ENCODE measurements at places on chromosomes 1 and 21.

DNA sequence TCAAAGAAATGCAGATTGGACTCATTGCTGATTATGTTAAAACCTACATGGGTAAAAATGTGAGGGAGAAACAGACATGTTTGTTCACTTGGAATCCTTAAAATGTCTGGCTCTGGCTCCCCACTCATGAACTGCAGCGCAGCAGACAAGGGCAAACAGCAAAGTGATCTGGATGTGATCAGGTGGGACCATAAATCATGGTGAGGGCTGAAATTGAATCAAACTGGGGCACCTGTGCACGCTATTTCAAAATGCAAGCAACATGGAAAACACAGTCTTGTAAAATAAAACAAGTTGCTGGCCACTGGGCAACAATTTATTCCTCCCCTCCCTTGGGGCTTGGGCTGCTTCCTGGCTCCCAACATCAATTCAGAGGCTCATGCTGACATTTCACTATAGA is 373.4 kb downstream of the SEC16B start:
- no peak for DNase-seq

- DNase-seq = no peak
Measured at GRCh38 chr1:33445108-33445507, 14.2 kb upstream of the PHC2 start.

- DNase-seq = no peak
Measured at GRCh38 chr1:32399843-32400242, 5.6 kb upstream of the BSDC1 start.

GRCh38 chr21:14947613-14948160 is 117.1 kb downstream of the NRIP1 start:
- DNase-seq = no peak

DNA sequence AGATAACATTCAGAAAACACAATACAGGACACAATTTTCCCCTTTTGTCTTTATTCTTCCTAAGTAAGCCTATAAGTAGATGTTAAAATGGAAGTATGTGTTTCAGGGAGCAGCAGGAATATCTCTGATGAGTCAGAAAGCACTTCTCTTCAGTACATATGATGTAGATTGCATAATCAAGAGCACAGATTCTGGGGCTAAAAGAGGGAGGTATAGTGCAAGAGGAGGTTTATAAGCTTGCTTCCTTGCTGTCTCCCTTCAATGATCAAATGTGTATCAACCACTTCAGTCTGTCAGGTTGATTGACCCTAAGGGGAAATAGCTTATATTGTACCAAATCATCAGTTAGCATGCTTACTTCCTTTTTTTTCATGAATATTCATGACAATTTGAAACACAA is 822.8 kb downstream of the BRINP3 start:
- DNase-seq = no peak

- DNase-seq = no peak
Measured at GRCh38 chr1:63668298-63668697, 75.1 kb downstream of the PGM1 start.

- DNase-seq = peak; percentile 54
Measured at GRCh38 chr1:202692959-202693555, 17.2 kb downstream of the SYT2 start.

GRCh38 chr1:103056423-103056822 is 51.9 kb downstream of the COL11A1 start:
- no peak for DNase-seq

DNA sequence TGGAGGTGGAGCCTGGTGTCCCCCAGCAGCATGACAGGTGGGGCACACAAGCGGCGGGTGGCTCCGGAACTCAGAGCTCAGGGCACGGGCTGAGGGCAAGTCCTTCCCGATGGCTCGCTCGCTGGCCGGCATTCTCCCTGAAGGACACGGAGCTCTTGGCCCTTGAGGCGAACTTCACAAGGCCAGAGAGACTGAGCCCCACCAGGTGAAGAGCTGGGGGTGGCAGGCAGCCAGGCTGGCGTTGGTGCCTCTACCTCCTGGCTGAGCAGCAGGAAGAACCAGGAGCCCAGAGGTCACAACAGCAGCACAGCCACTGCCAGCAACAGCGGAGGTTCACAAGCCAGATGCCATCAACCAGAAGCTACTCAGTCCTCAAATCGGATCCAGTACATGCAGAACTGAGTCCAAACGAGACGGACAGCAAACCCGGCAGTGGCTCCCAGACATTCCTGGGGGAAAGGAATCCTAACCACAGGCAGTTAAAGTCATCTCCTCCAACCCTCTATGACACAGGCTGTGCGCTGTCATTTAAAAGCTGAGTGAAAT is 54.1 kb downstream of the NPHP4 start:
- DNase-seq = no peak

GRCh38 chr1:158951956-158952355 is 20.6 kb downstream of the PYHIN1 start:
- no peak for DNase-seq

GRCh38 chr1:231660198-231660597 is 33.6 kb downstream of the DISC1 start:
- no peak for DNase-seq

- DNase-seq = no peak
Measured at GRCh38 chr1:203507759-203508158, 13.8 kb downstream of the OPTC start.

DNA sequence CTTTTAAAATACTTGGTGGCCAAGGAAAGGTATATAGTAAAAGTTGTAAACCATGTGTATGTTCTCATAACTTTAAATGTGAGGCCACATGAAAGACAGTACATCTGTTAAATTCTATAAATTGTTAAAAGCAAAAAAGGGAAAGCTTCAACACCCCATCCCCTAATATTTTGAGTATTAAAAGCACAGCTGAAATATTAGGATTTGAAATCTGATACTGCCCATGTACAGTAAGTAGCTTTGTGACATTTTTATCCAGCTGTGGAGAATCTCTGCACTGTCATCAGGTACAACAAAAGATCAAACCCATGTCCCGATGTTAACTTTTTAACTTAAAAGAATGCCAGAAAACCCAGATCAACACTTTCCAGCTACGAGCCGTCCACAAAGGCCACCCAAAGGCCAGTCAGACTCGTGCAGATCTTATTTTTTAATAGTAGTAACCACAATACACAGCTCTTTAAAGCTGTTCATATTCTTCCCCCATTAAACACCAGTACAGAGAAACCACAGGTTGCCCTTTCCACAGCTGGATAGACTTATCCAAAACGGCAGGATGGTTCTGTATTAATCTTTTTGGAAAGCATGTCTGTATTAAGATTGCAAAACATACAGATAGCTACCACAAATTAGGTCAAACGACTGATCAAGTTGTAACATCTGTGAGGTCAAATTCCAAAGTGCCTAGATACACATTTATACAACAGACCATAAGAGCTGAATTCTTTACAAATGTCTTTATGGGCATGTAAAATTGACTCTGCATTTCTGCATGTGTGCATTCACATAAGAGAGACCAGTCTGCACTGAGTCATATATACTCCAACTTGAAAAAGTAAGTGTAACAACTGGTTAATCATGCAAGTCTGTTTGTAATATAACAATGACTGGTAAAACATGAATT is 5.2 kb downstream of the IRF2BP2 start:
- DNase-seq = no peak

DNA sequence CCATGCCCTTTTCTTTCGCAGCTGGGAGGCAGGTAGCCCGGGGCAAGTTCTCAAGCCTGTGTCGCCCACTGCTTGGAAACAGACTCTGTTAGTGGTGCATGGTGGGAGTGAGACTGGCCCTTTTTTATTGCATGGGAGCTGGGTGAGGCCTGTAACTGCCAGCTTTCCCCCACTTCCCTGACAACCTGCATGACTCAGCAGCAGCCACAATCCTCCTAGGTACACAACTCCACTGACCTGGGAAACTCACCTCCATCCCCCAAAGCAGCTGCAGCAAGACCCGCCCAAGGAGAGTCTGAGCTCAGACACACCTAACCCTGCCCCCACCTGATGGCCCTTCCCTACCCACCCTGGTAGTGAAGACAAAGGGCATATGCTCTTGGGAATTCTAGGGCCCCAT is 25.8 kb downstream of the PIGP start:
- no peak for DNase-seq

DNA sequence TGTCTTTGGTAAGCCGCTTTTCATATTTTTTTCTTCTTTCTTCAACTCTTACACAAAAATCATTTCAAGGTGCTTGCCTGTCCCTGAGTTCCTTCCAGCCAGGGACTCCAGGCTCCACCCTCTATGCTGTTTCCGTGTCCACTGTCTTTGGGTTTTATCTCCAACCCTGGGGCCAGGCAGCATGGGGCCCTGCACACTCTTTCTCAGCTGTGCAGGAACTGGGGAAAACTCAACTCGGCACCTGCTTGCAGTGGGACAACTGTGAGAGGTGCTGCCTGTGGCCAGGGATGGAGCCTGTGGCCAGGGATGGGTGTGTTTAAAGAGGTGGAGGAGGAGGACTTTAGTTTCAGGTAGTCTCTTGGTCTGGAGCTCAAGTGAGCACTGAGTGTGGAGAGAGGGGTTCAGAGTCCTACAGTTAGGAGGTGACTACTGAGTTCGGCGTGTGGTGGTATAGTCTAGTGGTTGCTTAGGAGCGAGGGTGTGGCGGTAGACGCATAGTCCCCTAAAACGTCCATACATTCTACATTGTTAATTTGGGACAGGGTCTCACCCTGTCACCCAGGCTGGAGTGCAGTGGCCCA is 13.4 kb downstream of the TNFRSF8 start:
- DNase-seq = no peak

GRCh38 chr1:18175051-18175450 is 67.5 kb downstream of the IGSF21 start:
- no peak for DNase-seq

DNA sequence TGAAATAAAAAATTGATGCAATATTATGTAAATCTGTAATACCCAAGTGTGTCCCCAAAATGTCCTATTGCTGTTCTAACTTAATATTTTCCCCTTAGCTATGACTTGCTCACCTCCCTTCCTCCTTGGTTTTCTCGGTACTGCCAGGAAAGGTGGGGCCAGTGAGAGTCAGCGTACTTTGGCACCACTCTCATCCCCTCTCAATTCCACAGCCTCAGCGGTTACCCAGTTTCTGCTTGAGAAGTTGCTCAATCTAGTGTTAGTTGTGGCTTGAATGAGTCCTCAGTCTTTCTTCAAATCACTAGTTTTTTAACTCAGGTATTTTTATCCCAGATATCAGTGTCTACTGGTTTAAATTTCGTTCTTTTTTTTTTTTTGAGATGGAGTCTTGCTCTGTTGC is 32.3 kb downstream of the BCAS2 start:
- DNase-seq = no peak

- DNase-seq = no peak
Measured at GRCh38 chr1:240878631-240879030, 266.7 kb upstream of the GREM2 start.

DNA sequence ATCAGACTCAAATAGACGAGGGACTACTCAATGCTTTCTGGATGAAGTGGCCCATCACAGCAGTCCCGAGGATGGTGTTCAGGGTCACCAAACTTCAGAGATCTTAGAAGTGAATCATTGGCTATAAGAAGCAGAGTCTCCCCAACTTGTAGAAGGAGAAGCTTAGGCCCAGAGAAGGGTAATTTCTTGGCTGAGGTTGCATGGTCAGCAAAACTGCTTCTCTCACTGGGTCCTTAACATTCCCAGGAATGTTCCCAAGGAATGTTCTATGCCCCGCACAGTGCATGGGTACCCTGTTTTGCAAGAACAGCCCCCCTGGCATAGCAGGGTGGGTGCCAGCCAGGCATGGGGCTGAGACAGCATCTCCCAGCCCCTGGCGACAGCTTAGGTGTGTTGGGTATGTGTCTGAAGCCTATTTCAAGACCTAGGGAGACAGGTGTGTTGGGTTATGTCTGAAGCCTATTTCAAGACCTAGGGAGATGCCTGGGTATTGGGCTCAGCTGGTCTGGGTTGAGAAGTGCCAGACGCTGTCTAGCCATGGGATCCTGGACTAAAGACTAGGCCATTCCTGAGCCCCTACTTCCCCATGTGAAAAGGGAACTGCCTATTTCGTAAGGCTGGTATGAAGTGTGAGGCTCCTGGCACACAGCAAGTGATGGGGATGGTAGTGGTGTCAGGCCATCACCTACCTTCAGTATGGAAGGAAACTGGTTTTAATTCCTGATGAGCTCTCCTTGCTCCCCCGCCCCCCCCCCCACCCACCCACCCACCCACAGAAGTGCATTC is 26.1 kb downstream of the PADI6 start:
- DNase-seq = no peak

- no peak for DNase-seq
Measured at GRCh38 chr21:36126208-36126565, 8.7 kb upstream of the CBR3 start.

DNA sequence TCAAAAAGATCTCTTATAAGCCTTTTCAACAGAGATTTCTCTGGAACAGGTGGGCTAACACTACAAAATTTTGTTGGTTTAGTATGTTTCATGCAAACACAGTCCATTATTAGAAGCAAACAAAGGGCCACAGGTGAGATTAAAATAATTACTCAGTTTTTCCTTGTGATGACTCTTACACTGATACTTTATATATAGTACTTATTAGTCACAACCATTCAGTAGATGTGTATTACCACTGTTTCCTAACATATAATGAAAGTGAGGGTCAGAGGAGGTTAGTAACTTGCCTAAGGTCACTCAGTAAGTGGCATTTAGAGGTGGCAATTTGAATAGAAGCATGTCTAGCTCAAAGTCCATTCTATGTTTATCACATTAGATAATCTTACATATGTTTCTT is 44.2 kb downstream of the CYYR1 start:
- no peak for DNase-seq

DNA sequence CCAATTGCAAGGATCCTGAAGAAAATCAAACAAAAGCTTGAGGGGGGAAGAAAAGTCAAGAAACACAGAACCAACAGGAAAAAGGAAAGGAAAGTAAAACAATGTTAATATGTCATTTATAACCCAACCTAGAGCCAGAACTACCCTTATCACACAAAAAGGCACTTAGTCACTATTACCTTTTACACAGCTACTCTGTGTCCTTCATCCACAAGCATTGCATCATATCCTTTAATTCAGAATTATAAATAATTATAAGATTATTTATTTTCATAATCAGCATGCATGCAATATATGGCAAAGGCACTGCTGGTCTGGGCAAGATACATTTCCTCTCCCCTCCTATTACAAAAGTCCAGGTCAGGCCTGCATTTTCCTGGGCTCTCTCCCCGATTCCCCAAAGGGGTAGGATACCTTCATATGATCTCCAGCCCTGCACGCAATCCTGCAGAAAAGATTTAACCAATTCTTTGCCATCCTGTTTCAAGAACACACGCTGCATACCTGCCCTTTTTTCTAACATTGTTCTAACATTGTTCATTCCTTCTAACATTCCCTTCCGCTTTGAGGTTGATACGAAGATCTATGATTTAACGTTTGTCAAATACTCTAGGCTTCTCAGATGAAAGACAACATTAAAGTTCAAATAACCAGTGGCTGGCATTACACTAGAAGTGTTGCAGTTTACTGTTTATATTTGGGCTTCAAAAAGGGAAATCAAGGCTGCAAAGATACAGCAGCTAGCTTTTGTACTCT is 4.3 kb downstream of the PTPN14 start:
- DNase-seq = no peak
